ENCODE measurements at places on chromosomes 16 and 17. TPM values are rescaled to one million over a fixed set of nuclear protein-coding genes. Genes with fewer than 3 reads are reported as not detected.

Gene CRYBA1
- total RNA-seq: not detected

Gene TBC1D3H
- not detected for total RNA-seq

Gene SLC13A2
- total RNA-seq: not detected

Gene SOST
- total RNA-seq: not detected

Gene PERCC1
- total RNA-seq: 0.29 TPM

Gene VMO1
- not detected for total RNA-seq

Gene DHRS7C
- total RNA-seq: not detected

Gene SCGB1C2
- not detected for total RNA-seq

Gene WNT9B
- total RNA-seq: not detected

Gene DRC7
- total RNA-seq: not detected

Gene DPEP1
- total RNA-seq: not detected

Gene CCT6B
- total RNA-seq: 1.8 TPM

Gene PRRT2
- 2.0 TPM for total RNA-seq

Gene TAOK2
- total RNA-seq: 25.0 TPM

DNA sequence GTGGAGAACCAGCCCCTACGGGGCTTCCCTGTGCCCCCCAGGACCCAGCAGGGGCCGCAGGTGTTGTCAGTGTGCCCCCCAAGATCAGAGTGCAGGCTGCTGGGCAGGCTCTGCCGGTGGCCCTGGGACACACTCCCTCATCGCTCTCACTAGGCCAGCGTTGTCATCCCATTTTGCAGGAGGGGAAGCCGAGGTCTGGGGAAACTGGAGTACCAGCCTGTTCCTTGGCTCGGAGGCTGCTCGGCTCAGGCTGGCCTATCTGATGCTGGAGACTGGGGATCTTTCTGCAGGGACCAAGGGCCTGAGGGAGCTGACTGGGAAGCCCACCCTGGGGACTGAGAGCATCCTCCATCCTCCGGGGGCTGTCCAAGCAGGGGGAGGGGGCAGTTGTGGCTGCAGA is 74.2 kb upstream of the CBX4 start:
- no peak for DNase-seq
- H3K4me3 ChIP-seq: no peak overlapping the region
- peaks cover 1% of the 10 kb centered on the region for H3K27me3 ChIP-seq
- H3K27ac ChIP-seq: no peak overlapping the region

- H3K27me3 ChIP-seq: no peaks in the 10 kb centered on the region
- no peak for DNase-seq
- H3K4me3 ChIP-seq: no peak overlapping the region
- H3K27ac ChIP-seq: no peak overlapping the region
- no peaks in the 10 kb centered on the region for H3K36me3 ChIP-seq
- H3K4me1 ChIP-seq: peaks cover 35% of the 10 kb centered on the region
These were observed 92.3 kb downstream of the LITAF start for GRCh38 chr16:11494433-11494832.

DNA sequence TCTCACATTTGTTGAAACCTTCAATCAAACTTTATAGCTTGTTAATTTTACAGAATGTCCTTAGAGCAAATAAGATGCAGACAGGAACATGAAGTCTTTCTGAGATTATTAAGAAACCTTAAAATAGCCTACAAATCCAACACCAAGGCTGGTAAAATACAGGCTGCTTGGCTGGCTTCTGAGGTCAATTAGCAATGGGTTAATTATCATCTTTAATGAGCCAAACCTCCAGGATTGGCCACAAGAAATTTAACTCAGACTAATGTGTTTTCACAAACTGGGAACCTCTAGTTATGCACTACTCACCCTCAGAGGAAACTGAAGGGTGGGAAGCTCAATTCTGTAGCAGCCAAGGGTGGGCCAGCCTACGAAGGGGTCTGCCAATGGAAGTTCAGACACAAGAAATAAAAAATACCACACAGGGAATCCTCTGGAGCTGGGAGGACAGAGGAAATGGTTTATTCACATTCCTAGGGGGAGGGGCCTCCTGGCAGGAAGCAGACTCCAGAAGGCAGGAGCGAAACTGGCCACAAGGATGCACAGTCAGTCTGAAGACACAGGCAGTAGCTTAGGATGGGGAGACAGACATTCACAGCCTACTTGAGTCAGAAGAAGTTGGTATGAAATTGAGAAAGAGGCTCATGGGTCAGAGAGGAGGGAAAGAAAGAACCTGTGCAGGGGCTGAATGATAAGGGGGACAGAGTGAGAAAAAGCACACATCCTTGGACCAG is 36.1 kb downstream of the HIC1 start:
- DNase-seq: no peak
- H3K27ac ChIP-seq: no peak overlapping the region

DNA sequence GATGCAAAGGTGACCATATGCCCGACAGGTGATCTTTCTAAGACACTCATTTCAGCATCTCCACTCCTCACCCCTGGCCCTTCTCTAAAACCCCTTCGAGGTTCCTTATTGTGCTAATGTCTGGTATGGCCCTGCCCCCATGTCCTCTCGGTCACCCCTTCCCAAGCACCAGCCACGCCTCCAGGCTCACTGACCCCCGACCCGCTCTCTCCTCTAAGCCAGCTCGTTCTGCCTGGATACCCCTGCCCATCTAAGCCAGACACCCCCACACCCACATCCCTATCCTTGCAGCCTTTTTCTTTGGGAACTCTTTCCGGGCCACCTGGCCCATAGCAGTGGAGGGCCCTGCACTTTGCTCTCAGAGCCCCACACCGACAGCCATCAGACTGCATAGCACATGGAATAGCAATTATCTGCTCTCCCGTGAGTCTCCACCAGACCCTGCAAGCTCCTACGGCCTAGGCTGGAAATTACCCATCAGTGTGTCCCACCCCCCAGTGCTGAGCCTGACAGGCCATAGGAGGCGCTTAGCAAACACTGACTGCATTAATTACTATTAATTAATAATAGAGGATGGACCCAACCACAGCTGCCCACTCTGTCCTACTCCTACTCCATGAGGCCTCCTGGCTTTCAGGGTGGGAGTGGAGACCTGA is 176.7 kb downstream of the TMEM132E start:
- no peak overlapping the region for H3K4me3 ChIP-seq
- H3K27ac ChIP-seq: no peak overlapping the region
- DNase-seq: no peak
- H3K27me3 ChIP-seq: peaks cover 15% of the 10 kb centered on the region

DNA sequence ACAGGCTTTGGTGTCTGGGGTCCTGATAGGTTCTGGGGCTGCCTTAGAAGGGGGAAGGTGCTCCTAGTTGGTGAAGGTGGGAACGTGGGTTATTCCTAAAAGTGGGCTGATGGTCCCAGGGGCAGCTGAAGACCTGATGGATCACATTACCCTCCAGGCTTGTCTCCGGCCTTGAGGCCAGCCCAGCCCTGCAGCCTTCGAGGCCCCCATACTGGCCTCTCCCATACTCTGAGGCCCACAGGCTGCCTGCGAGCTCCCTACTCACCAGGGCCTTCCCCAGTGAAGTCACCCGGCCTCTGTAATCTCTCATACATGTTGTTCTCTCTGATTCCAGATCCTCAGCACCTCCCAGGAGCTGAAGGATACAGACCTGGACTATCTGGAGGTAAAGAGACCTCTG is 2.7 kb downstream of the RNF112 start:
- no peak overlapping the region for H3K27ac ChIP-seq
- no peak overlapping the region for H3K4me3 ChIP-seq
- H3K27me3 ChIP-seq: no peaks in the 10 kb centered on the region
- peaks cover under 1% of the 10 kb centered on the region for H3K4me1 ChIP-seq

DNA sequence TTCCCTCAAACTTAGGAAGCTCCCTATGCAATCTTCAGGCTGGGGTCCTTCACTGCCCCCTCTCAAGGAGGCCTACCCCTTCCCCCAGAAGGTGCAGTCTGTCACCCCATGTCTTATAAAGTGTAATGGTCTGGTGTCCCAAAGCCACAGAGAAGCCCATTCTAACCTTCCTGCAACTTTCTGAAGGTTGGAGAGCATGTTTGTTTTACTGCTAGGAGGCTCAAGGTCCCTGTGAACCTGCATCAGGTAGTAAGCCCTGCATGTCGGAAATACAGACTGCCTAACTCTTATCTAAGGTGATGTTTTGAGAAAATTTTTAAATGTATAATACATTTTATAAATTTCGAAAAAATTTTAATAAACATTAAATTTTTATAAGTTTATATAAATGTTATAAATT is 18.3 kb downstream of the ZNF750 start:
- peaks cover 41% of the 10 kb centered on the region for H3K36me3 ChIP-seq
- H3K27ac ChIP-seq: no peak overlapping the region
- no peaks in the 10 kb centered on the region for H3K27me3 ChIP-seq
- DNase-seq: no peak
- peaks cover 2% of the 10 kb centered on the region for H3K4me1 ChIP-seq
- H3K4me3 ChIP-seq: no peak overlapping the region

- H3K36me3 ChIP-seq: no peaks in the 10 kb centered on the region
- peak overlapping the region; percentile 48 for H3K4me3 ChIP-seq
- peaks cover 6% of the 10 kb centered on the region for H3K27me3 ChIP-seq
- peaks cover 4% of the 10 kb centered on the region for H3K4me1 ChIP-seq
These were observed 80.3 kb upstream of the GOT2 start for GRCh38 chr16:58814348-58814801.

- no peaks in the 10 kb centered on the region for H3K27me3 ChIP-seq
- H3K36me3 ChIP-seq: no peaks in the 10 kb centered on the region
- DNase-seq: peak; percentile 9
- H3K4me3 ChIP-seq: no peak overlapping the region
- H3K4me1 ChIP-seq: peaks cover 20% of the 10 kb centered on the region
- peak overlapping the region; percentile 26 for H3K27ac ChIP-seq
These were observed 41.7 kb downstream of the DNAH17 start for GRCh38 chr17:78535273-78536197.

- peak overlapping the region; percentile 86 for H3K4me3 ChIP-seq
- H3K27me3 ChIP-seq: no peaks in the 10 kb centered on the region
- peaks cover 31% of the 10 kb centered on the region for H3K4me1 ChIP-seq
- H3K36me3 ChIP-seq: no peaks in the 10 kb centered on the region
- no peak for DNase-seq
- H3K27ac ChIP-seq: peak overlapping the region; percentile 97
These were observed 731 bp upstream of the MKS1 start for GRCh38 chr17:58219789-58220183.

DNA sequence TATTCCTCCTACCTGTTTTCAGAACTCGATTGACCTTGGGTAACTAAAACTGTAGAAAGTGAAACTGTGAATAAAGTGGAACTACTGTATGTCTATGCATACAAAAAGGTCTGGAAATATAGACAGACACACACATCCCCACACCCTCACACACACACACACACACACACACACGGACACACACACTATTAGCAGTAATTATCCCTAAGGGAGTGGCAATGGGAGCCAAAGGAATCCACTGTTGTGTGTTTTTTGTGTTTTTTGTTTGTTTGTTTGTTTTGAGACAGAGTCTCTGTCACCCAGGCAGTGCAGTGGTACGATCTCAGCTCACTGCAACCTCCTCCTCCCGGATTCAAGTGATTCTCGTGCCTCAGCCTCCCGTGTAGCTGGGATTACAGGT is 26.6 kb upstream of the SRCIN1 start:
- no peaks in the 10 kb centered on the region for H3K36me3 ChIP-seq
- H3K27ac ChIP-seq: no peak overlapping the region
- no peaks in the 10 kb centered on the region for H3K4me1 ChIP-seq
- H3K4me3 ChIP-seq: no peak overlapping the region

DNA sequence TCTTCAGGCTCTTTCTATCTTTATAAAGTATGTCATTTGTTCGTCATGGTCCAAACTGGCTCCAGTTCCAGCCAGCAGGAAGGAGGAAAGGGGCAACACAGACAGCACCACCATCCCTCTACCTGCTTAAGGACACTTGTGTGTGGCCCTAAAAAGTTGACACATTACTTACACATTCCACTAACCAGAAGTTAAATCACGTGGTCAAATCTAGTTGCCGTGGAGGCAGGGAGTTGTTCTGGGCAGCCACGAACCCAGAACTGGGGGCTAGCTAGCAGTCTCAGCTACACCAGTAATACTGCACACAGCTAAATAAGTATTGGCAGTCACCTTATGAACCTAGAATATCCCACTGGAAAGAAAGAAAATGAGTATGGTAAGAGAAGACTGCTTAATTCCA is 104.2 kb downstream of the SNX11 start:
- H3K4me1 ChIP-seq: peaks cover 3% of the 10 kb centered on the region
- H3K4me3 ChIP-seq: no peak overlapping the region
- no peak overlapping the region for H3K27ac ChIP-seq
- DNase-seq: no peak
- peaks cover 7% of the 10 kb centered on the region for H3K36me3 ChIP-seq
- no peaks in the 10 kb centered on the region for H3K27me3 ChIP-seq

- H3K4me3 ChIP-seq: no peak overlapping the region
- no peak overlapping the region for H3K27ac ChIP-seq
- H3K36me3 ChIP-seq: no peaks in the 10 kb centered on the region
- H3K27me3 ChIP-seq: peaks cover 5% of the 10 kb centered on the region
These were observed 74.5 kb downstream of the MYH10 start for GRCh38 chr17:8556074-8556473.

DNA sequence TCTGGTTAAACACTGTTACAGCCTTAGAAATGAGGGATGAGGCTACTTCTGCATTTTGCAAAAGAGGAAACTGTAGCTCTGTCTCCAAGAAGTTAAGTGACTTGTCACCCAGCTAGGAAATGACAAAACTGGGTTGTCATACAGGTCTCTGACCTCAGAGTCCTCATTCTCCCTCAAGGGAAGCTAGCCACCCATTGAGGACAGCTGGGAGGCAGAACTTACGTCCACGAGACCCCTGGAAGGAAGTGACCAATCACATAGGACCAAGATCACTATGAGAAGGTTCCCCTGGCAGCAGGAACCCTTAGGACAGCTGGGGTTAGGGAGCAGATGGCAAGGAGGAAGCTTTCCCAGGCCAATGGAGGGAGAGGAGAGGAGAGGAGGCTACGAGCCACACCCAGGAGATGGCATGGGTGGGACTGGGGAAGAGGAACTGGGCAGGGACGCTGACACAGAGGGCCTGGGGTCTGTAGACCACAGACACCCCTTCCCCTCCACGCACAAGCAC is 11.2 kb downstream of the METTL22 start:
- H3K27me3 ChIP-seq: no peaks in the 10 kb centered on the region
- H3K36me3 ChIP-seq: peaks cover 41% of the 10 kb centered on the region
- peaks cover 2% of the 10 kb centered on the region for H3K4me1 ChIP-seq
- no peak overlapping the region for H3K27ac ChIP-seq
- H3K4me3 ChIP-seq: no peak overlapping the region

GRCh38 chr17:29740017-29740416 is 117.3 kb upstream of the CORO6 start:
- peaks cover 49% of the 10 kb centered on the region for H3K4me1 ChIP-seq
- H3K36me3 ChIP-seq: peaks cover 7% of the 10 kb centered on the region
- no peak for DNase-seq
- peak overlapping the region; percentile 67 for H3K27ac ChIP-seq

DNA sequence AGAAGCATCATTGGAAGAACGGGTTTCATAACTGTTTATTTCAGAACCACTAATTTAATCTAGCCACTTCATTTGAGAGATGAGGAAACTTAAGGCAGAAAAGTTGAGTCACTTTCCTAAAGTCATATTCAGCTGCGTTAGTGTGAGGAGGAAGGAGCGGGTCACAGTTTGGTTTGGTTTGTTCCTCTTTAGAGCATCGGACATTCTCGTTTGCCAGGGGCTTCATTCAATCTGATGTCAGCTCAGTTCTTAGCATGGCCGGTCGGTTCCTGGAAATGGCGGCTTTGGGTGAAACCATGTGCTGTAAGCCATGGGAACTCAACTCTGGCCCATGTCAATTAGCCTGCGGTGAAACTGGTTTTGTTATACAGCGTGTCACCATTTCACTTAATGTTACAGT is 186.5 kb downstream of the LGALS9B start:
- H3K36me3 ChIP-seq: no peaks in the 10 kb centered on the region
- DNase-seq: peak; percentile 36
- peak overlapping the region; percentile 24 for H3K27ac ChIP-seq
- peaks cover 35% of the 10 kb centered on the region for H3K4me1 ChIP-seq
- no peaks in the 10 kb centered on the region for H3K27me3 ChIP-seq
- H3K4me3 ChIP-seq: no peak overlapping the region

- no peak overlapping the region for H3K27ac ChIP-seq
- DNase-seq: peak; percentile 28
- peaks cover 11% of the 10 kb centered on the region for H3K4me1 ChIP-seq
- no peak overlapping the region for H3K4me3 ChIP-seq
- H3K27me3 ChIP-seq: peaks cover 6% of the 10 kb centered on the region
These were observed 24.5 kb upstream of the MAPT start for GRCh38 chr17:45869676-45870341.

Measured in activated CD8-positive, alpha-beta T cell treated with anti-CD3 and anti-CD28 coated beads for 36 hours (primary cell).